ENCODE measurements at places on chromosomes 4 and X. TPM values are rescaled to one million over a fixed set of nuclear protein-coding genes. Genes with fewer than 3 reads are reported as not detected.

GRCh38 chr4:170884969-170885570 lies 795.3 kb upstream of the AADAT start:
- no peak for DNase-seq

- no peak for DNase-seq
Observed at GRCh38 chr4:122854447-122855352, 28.1 kb downstream of the FGF2 start.

DNA sequence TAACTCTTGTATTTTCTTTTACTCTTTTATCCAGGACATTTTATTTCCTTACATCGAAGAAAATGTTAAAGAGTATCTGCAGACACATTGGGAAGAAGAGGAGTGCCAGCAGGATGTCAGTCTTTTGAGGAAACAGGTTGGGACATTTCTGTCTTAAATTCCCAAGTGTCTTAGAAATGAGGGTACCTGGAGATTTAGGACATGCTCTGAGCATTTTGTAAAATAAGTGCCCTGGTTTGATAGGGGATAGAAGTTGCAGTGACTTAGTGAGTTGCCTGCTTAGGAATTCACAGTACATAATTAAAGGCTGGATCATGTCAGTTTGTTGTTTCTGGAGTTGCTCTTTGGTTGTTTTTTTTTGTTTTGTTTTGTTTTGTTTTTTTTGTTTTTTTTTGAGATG lies 17.5 kb downstream of the ENOPH1 start:
- no peak for DNase-seq

GRCh38 chrX:9997524-9997923 lies 30.4 kb downstream of the CLDN34 start:
- no peak for DNase-seq

DNA sequence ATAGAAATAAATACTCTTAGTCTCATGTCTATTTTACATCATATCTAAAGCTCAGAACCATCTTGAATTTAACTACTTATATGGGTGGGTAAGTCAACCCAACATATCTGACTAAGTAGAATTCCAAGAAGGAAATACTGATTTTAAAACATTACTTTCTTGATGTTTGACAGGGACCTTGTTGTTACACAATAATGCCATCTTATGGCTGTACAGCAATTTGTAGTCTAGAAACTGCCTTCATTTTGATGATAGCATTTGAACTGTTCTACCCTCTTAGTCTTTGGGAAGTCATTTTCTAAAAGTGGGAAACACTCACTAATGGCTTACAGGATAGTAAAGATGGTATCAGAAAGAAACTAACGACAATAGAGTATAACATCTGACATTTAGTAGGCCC lies 929.5 kb downstream of the DMD start:
- DNase-seq, result no peak

Gene CCNA2
- total RNA-seq, result 34.3 TPM
